ENCODE measurements at places on chromosomes 7 and 10. TPM values are rescaled to one million over a fixed set of nuclear protein-coding genes. Genes with fewer than 3 reads are reported as not detected.

The ASB10 gene
- total RNA-seq, result not detected

The ADARB2 gene
- not detected for total RNA-seq

The SPACDR gene
- total RNA-seq, result 3.8 TPM

The C7orf33 gene
- not detected for total RNA-seq

The CXCL12 gene
- total RNA-seq, result not detected

The GRID1 gene
- total RNA-seq, result not detected

The POU6F2 gene
- total RNA-seq, result not detected

The ARID5B gene
- 35.9 TPM for total RNA-seq

The RELN gene
- not detected for total RNA-seq

The ZWINT gene
- total RNA-seq, result 97.8 TPM

The TMEM184A gene
- not detected for total RNA-seq

The SEC31B gene
- total RNA-seq, result 42.9 TPM

The SHLD2 gene
- total RNA-seq, result 36.4 TPM

The IFIT1B gene
- total RNA-seq, result 0.29 TPM

The VSTM2A gene
- total RNA-seq, result not detected
